ENCODE measurements at places on chromosomes 5 and 9.

GRCh38 chr9:35998333-35998732 is 38.4 kb upstream of the RECK start:
- DNase-seq: no peak

- no peak for DNase-seq
Observed at GRCh38 chr9:128249558-128249907, 26.3 kb downstream of the GOLGA2 start.

GRCh38 chr5:177402271-177403043 is 2.0 kb upstream of the PFN3 start:
- DNase-seq: peak; percentile 28

GRCh38 chr5:179158556-179158955 is 98.4 kb downstream of the ZNF354C start:
- DNase-seq: no peak

- DNase-seq: no peak
Observed at GRCh38 chr5:9421884-9422283, 124.0 kb downstream of the SEMA5A start.

GRCh38 chr9:89601306-89601705 is 3.5 kb upstream of the GADD45G start:
- no peak for DNase-seq

- DNase-seq: no peak
Observed at GRCh38 chr9:20476912-20477521, 145.3 kb downstream of the MLLT3 start.

GRCh38 chr5:89120719-89121118 is 237.7 kb upstream of the MEF2C start:
- no peak for DNase-seq

- DNase-seq: peak; percentile 10
Observed at GRCh38 chr5:35651002-35651756, 33.5 kb downstream of the SPEF2 start.

DNA sequence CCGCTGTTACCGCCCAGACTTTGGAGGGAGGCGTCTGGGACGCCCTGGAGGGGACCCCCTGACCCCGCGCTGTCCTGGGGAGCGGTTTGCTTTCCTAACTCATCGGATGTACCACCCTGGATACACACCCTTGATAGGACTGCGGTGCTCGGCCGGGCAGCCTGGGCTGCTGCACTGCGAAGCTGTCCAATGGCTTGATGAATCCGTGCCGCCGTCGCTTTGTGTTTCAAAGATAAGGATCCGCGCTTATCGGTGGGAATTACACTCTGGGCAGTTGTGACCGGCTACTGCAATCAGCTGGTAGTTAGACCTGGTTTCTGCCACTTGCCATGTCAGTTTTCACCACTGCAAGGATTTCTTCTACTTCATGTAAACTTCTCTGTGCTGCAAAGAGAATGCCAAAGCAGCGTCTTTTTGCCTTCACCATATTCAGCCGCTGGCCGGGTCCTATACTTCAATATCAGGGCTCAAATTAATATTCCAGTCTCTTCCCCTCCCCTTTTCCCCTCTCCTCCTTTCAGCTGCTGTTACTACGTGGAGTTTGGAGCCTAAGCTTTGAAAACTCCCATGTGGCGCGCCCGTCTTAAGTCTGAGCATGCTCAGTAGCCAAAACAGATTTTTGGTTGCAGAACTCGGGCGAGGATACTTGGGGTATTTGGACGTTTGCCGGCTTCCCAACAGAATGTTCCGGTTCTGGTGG is 727 bp downstream of the SMAD5 start:
- peak; percentile 30 for DNase-seq

DNA sequence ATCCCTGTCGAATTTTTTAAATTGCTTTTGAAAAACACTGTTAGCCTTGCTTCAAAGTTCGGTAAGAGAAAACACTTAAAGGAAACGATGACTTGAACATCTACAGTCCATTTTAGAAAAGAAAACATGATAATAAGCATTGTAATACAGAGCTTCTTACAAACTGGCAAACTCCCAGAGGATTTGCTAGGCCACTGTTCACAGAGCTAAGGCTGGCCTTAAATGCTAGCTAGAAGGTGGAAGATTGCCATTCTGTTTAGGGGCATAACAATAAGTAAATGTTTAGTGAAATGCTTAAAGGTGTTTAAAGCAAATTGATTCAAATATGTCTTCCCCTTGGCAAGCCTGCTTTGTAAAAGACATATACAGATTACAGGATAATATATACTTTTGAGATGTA is 169.6 kb downstream of the TLE4 start:
- no peak for DNase-seq

DNA sequence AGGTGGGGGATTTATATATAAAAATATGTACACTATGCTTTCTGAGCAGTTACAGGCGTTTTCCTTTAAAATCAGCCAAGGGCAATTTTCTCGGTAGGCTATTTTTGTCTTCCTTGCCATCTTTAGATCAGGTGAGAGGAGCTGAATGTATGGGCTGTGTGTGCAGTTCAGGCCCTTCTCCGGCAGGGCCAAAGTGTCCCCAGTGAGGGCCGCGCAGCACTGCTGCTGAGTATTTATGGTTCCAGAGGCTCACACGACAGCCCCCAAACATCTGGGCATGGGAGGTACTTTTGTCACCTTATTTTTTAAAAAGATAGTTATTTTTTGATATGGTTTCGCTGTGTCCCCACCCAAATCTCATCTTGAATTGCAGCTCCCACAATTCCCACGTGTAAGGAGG is 11.5 kb downstream of the GFPT2 start:
- no peak for DNase-seq

GRCh38 chr5:17805227-17805825 is 171.1 kb downstream of the TAF11L14 start:
- DNase-seq: no peak

DNA sequence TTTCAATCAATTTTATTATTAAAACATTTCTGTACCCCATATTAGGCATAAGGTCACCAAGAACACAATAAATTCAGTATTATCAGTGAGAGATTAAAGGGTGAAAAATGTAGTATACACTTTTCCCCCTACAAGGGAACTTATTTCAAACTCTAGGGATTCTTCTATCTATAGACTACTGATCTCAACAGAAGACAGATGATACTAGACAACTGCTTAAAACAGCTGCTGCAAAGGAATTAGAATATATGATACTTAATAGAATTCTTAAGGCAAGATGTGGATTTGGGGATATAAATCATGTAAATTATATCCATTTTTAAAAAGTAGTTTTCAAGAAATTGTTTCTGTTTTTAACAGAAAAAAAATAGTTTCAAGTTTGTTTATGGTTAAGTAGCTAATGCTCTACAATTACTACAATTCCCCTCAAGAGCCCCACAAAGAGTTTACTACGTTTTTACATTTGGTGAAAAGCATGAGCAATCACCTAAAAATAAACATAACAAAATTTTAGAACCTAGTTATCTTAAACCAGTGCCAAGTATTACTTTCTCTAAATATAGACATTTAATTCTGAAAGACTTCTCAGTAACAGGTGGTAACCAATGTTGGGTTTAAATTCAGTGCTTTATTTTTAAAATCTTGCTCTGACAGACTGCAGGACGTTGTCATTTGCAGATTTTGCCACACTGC is 6.0 kb downstream of the KIF24 start:
- no peak for DNase-seq

- no peak for DNase-seq
Observed at GRCh38 chr5:139569270-139569955, 8.3 kb downstream of the UBE2D2 start.

DNA sequence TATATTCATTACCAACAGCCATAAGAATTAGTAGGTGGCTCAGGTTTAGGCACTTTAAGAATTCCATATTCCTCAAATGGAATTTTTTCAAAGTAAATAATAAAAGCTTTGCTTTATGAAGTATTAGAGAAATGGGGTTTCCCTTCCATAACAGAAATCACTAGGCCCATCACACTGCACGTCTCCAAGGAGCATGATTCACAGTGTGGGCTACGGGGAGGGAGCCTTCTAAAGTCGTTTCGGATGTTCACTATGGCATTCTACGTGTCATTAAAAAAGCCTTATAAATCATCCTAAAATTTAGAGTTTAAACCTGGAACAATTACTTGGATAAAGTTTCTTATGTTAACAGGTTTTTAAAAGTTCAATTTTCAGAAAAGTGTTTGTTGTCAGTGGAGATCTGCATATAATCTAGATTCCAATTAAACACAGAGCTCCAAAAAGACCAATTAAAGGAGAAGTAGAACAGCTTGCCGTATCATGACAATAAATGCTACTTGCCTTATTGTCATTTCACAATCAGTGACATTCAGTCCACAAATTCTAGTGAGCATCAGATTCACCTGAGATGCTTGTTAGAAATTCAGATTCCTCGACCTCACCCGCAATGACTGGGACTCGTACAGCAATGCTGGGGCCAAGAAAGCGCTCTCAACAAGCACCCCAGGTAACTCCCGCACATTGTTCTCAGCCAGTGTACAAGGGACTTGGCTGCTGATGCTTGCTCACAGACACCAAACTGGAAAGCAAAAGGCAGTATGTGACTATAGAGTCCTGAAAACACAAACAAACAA is 115.7 kb downstream of the NFIB start:
- no peak for DNase-seq

DNA sequence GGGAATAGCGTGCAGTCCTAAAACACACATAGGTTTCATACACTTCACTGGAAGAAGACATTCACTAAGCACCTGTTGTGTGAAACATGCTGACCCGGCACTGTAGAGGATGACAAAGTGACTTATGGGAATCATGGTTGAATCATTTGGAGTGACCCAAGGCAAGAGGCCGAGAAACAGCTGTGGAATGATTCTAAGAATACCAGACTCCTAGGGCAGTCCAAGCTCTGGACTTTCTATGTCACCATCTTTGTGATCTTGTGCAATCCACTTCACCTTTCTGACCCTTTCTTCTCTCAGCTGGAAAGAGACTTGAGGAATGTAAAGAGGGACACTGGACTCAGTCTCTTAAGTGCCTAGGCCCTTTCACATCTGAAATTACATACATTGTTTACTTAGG is 13.1 kb downstream of the MSANTD3 start:
- DNase-seq: no peak

- no peak for DNase-seq
Observed at GRCh38 chr9:68974431-68974830, 39.5 kb downstream of the PRKACG start.

- DNase-seq: no peak
Observed at GRCh38 chr5:171904886-171905285, 101.6 kb downstream of the FBXW11 start.

DNA sequence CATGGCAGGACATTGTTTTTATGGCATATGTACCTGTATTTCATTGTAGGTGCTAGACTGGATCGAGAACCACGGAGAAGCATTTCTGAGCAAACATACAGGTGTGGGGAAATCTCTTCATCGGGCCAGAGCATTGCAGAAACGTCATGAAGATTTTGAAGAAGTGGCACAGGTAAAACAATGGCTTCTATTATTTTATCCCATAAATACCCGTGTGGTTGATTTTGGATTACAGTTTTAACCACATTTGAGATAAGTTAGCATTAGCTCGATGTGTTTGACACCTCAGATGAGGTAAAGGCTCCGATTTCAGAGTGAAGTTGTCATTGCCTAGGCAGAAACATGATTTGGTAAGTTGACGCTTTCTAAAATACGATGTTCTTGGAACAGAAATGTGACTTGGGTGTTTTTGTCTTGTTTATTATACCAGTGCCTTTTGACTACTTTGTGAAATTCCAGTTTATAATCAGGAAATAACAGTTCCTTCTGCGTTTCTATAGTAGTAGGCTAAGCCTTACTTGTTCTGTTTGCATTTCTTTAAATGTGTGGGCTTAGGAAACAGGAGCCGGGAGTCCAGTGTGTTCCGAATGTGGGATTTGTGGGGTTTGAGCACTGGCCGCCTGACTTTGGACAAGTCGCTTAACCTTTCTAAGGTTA is 187.7 kb downstream of the TRIO start:
- no peak for DNase-seq

- DNase-seq: no peak
Observed at GRCh38 chr5:179819296-179820126, 1.2 kb upstream of the SQSTM1 start.

DNA sequence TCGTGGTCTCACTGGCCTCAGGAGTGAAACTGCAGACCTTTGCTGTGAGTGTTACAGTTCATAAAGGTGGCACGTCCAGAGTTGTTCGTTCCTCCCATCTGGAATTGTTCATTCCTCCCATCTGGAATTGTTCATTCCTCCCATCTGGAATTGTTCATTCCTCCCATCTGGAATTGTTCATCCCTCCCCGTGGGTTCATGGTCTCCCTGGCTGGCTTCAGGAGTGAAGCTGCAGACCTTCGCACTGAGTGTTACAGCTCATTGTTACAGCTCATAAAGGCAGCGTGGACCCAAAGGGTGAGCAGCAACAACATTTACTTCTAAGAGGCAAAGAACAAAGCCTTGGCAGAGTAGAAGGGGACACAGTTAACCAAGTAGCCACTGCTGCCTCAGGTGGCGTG is 69.1 kb downstream of the GCNT1 start:
- DNase-seq: no peak

DNA sequence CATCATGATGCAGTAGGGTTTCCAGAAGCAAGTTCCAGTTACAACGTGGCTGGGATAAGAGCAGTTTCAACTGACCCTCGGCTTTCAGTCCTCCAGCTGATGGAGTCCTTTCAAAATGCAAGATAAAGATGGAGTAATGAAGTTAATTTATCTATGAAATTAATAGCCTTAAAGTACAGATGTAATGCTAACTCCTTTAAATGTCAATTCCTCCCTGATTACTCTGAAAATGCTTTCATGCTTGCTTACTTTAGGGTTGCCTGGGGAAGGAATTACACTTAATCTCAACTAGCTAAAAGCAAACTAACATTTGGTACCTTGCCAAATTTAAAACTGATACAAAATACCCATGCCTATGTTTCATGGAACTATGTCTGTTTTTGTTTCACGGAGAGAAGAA is 178.4 kb downstream of the KIAA0825 start:
- no peak for DNase-seq

DNA sequence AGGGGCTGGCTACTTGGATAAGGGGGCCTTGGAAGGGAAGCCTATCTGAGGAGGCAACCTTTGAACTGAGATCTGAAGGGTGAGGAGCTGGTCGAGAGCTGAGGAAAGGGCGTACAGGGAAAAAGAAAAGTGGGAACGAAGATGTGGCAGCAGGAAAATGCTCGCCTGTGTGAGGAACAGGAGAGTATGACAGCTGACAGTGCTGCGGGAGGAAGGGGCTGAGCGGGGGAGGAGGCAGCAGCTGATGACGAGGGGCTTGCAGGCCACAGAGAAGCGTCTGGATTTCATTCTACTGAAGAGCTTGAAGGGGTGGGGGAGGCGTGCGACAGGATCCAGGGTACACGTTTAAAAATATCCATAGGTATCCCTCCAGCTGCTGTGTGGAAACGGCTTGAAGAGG is 28.9 kb downstream of the SH3PXD2B start:
- DNase-seq: no peak

- peak; percentile 43 for DNase-seq
Observed at GRCh38 chr5:140043508-140043872, 391 bp upstream of the NRG2 start.
